ENCODE measurements at places on chromosomes 5 and 9. TPM values are rescaled to one million over a fixed set of nuclear protein-coding genes. Genes with fewer than 3 reads are reported as not detected.

ARID3C gene
- polyA plus RNA-seq: 0.05 TPM

SHOC1 gene
- 0.01 TPM for polyA plus RNA-seq

KCNV2 gene
- polyA plus RNA-seq: not detected

GRIN3A gene
- not detected for polyA plus RNA-seq

DRD1 gene
- 0.01 TPM for polyA plus RNA-seq

ZBED3 gene
- 0.50 TPM for polyA plus RNA-seq

CCDC192 gene
- polyA plus RNA-seq: not detected

ODF2 gene
- 6.6 TPM for polyA plus RNA-seq

LECT2 gene
- not detected for polyA plus RNA-seq

AFF4 gene
- 44.9 TPM for polyA plus RNA-seq

SHISAL2B gene
- not detected for polyA plus RNA-seq

GOLM1 gene
- polyA plus RNA-seq: 12.9 TPM

CYLC2 gene
- polyA plus RNA-seq: not detected

SPARC gene
- polyA plus RNA-seq: 702 TPM

VAV2 gene
- 16.4 TPM for polyA plus RNA-seq

PDE6A gene
- 0.05 TPM for polyA plus RNA-seq

ORM2 gene
- polyA plus RNA-seq: not detected

TLX3 gene
- polyA plus RNA-seq: not detected

SLC22A4 gene
- polyA plus RNA-seq: 1.4 TPM

DIAPH1 gene
- polyA plus RNA-seq: 72.0 TPM

UBE2D2 gene
- polyA plus RNA-seq: 127 TPM

AIF1L gene
- polyA plus RNA-seq: 1.5 TPM

TPPP gene
- 2.5 TPM for polyA plus RNA-seq

MEGF10 gene
- not detected for polyA plus RNA-seq

ZNF618 gene
- polyA plus RNA-seq: 4.6 TPM

SLCO6A1 gene
- polyA plus RNA-seq: not detected

LHX6 gene
- 0.12 TPM for polyA plus RNA-seq

GLRA1 gene
- polyA plus RNA-seq: not detected

GNA14 gene
- not detected for polyA plus RNA-seq

FIBCD1 gene
- polyA plus RNA-seq: 0.79 TPM

FOXD4 gene
- 0.22 TPM for polyA plus RNA-seq

CCDC183 gene
- 0.06 TPM for polyA plus RNA-seq

IFNA2 gene
- not detected for polyA plus RNA-seq

ACSL6 gene
- polyA plus RNA-seq: 0.18 TPM

TMEM215 gene
- not detected for polyA plus RNA-seq

OR13D1 gene
- not detected for polyA plus RNA-seq

NUP188 gene
- polyA plus RNA-seq: 25.6 TPM

FST gene
- polyA plus RNA-seq: 276 TPM

NME5 gene
- 0.05 TPM for polyA plus RNA-seq

ANKRD20A1 gene
- polyA plus RNA-seq: 0.21 TPM

PCDHGA3 gene
- not detected for polyA plus RNA-seq

IL9 gene
- not detected for polyA plus RNA-seq

ZNF474 gene
- 0.05 TPM for polyA plus RNA-seq

PCDHB11 gene
- polyA plus RNA-seq: not detected

LCN1 gene
- polyA plus RNA-seq: not detected

CXCL14 gene
- 613 TPM for polyA plus RNA-seq

TENT4A gene
- polyA plus RNA-seq: 5.9 TPM

OGN gene
- not detected for polyA plus RNA-seq

IL5 gene
- not detected for polyA plus RNA-seq

MYO10 gene
- polyA plus RNA-seq: 16.1 TPM
